ENCODE measurements at places on chromosomes 1 and 21. TPM values are rescaled to one million over a fixed set of nuclear protein-coding genes. Genes with fewer than 3 reads are reported as not detected.
A peak's percentile ranks its signal among the peaks of the same experiment; 100 is the strongest.

DNA sequence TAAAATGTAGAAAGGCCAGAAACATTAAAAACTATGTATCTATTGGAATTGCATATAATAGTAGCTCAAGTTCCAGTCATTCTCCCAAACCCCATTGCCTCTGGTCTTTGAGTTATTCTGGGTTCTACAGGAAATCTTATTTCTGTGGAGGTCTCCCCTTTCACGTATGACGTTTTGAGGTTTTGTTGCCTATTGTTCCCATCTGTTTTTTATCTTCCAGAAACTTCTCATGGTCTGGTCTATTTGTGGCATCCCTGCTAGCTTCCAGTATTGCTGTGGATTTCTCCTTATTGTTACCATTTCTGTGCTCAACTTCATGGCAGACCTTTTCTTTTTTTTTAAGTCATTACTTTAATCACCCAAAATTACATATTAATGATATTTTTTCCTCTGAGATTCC lies 43.3 kb downstream of the DTL start:
- H3K27ac ChIP-seq, result no peak overlapping the region
- no peak for DNase-seq
- no peaks in the 10 kb centered on the region for H3K36me3 ChIP-seq
- H3K4me3 ChIP-seq, result no peak overlapping the region
- H3K4me1 ChIP-seq, result no peaks in the 10 kb centered on the region

GRCh38 chr1:23521588-23521987 lies 9.4 kb downstream of the E2F2 start:
- no peak overlapping the region for H3K27ac ChIP-seq
- H3K4me3 ChIP-seq, result peak overlapping the region; percentile 35
- H3K27me3 ChIP-seq, result no peaks in the 10 kb centered on the region
- H3K36me3 ChIP-seq, result no peaks in the 10 kb centered on the region
- peak; percentile 82 for DNase-seq

- H3K4me1 ChIP-seq, result no peaks in the 10 kb centered on the region
- H3K27me3 ChIP-seq, result no peaks in the 10 kb centered on the region
These were observed 43.1 kb downstream of the ZNF281 start for GRCh38 chr1:200366577-200367253.

- H3K4me3 ChIP-seq, result no peak overlapping the region
- DNase-seq, result no peak
- no peaks in the 10 kb centered on the region for H3K27me3 ChIP-seq
These were observed 5.9 kb downstream of the ZNF644 start for GRCh38 chr1:91015794-91016550.

- no peaks in the 10 kb centered on the region for H3K36me3 ChIP-seq
- H3K4me3 ChIP-seq, result no peak overlapping the region
- H3K4me1 ChIP-seq, result peaks cover 5% of the 10 kb centered on the region
- no peaks in the 10 kb centered on the region for H3K27me3 ChIP-seq
- no peak for DNase-seq
- no peak overlapping the region for H3K27ac ChIP-seq
These were observed 34.1 kb downstream of the TP53BP2 start for GRCh38 chr1:223811634-223812101.

DNA sequence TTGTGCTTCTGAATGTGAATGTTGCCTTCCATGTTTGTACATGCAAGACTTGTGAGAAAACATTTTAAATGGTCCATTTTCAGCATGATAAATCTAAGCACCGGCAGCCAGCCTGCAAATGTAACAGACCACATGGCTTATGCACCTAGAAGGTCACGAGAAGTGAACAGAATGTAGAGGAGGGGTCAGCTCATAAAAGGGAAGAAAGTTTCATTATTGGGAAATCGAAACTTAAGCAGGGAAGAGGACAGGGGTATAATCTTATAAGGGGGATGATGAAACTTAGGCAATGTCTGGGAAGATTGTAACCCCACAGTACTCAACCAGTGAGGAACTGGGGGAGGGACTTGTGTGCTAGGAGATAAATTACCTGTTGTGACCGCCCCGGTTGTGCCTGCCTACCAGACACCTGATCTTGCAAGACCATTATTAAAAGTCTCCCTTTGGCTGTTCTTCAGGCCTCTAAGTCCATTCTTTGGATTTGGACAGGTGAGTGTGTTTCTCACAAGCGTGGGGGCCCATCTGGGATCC lies 37.7 kb upstream of the VN1R5 start:
- H3K4me3 ChIP-seq, result no peak overlapping the region
- H3K4me1 ChIP-seq, result no peaks in the 10 kb centered on the region
- H3K36me3 ChIP-seq, result no peaks in the 10 kb centered on the region
- DNase-seq, result no peak

DNA sequence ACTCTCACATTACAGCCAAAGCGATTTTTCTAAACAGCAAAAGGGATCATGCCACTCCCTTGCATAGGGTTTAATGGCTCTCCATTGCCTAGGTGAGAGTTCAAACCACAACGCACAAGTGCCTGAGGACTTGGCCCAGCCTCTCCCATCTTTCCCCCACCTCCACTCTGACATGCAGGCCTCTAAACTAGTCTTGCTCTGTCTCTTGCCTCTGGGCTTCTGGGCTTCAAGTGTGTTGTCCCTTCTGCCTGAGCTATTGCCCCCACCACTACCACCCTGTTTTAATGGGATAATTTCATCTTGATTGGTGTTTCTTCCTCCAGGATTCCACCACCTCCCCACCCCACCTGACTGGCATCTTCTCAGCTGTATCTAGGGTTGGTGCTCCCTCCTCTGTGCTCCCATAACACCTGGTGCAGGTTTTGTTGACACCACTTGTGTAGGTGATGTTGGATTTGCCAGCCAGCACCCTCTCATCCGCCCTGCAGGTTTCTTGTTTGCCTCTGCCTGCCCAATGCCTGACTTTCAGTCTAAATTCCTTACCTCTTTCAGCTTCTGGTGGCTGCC lies 2.7 kb upstream of the ZBTB21 start:
- peaks cover 10% of the 10 kb centered on the region for H3K4me1 ChIP-seq
- no peaks in the 10 kb centered on the region for H3K36me3 ChIP-seq
- H3K27ac ChIP-seq, result no peak overlapping the region
- DNase-seq, result no peak

GRCh38 chr21:34762786-34763185 lies 94.0 kb downstream of the CLIC6 start:
- no peaks in the 10 kb centered on the region for H3K27me3 ChIP-seq
- no peaks in the 10 kb centered on the region for H3K36me3 ChIP-seq
- no peak for DNase-seq
- no peak overlapping the region for H3K4me3 ChIP-seq
- H3K4me1 ChIP-seq, result no peaks in the 10 kb centered on the region
- H3K27ac ChIP-seq, result no peak overlapping the region

- no peaks in the 10 kb centered on the region for H3K36me3 ChIP-seq
- no peak for DNase-seq
- H3K4me1 ChIP-seq, result no peaks in the 10 kb centered on the region
- H3K27me3 ChIP-seq, result no peaks in the 10 kb centered on the region
- H3K4me3 ChIP-seq, result no peak overlapping the region
These were observed 11.7 kb upstream of the SH3GLB1 start for GRCh38 chr1:86692641-86693040.

DNA sequence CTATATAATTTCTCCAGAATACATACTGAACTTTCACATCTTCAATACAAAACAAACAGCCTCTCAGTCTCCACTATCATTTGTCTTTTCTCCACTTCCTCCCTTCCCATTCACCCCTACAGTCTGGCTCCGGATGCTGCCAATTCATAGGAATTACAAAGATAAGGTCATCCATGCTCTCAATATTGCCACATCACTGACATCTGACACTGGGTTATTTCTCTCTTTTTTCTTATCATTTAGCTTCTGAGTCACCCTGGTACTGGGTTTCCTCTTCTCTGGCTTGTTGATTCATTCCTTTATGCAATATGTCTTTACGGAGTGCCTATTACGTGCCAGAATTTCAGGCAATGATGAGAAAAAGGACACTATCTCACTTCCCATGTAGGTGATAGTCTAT lies 3.1 kb upstream of the SH3BP5L start:
- H3K36me3 ChIP-seq, result no peaks in the 10 kb centered on the region
- DNase-seq, result no peak
- no peak overlapping the region for H3K4me3 ChIP-seq
- no peak overlapping the region for H3K27ac ChIP-seq
- no peaks in the 10 kb centered on the region for H3K27me3 ChIP-seq
- peaks cover 13% of the 10 kb centered on the region for H3K4me1 ChIP-seq

DNA sequence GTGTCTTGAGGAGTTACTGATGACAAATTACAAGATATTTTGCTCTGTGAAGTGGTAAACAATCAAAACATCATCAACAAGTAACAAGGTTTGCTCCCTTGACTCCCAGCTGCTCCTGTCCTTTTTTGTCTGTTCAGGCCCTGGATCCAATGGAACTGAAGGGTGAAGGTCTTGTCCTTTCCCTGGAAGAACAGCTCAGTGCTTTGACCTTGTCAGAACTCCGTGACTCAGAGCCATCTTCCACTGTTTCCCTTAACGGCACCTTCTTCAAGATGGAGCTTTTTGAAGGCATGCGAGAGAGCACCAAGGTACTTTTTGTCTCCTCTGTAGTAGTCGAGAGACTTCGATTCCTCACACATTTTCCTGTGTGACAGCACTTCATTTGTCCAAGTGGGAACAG lies 29.0 kb downstream of the TRIM45 start:
- DNase-seq, result no peak
- H3K4me3 ChIP-seq, result no peak overlapping the region
- H3K4me1 ChIP-seq, result no peaks in the 10 kb centered on the region
- H3K27me3 ChIP-seq, result no peaks in the 10 kb centered on the region

Gene SGIP1
- total RNA-seq, result 48.1 TPM

Gene S100B
- 7.4 TPM for total RNA-seq

Gene S100A9
- 4.6 TPM for total RNA-seq

Gene GJA8
- 5.1 TPM for total RNA-seq

Gene CPTP
- 82.3 TPM for total RNA-seq

Gene MPZ
- 2.3 TPM for total RNA-seq

Measured in testis (tissue), 5 donors.